ENCODE measurements at places on chromosomes 4 and X. TPM values are rescaled to one million over a fixed set of nuclear protein-coding genes. Genes with fewer than 3 reads are reported as not detected.

The LUZP4 gene
- not detected for total RNA-seq

The AGTR2 gene
- not detected for total RNA-seq

The BTK gene
- 1.3 TPM for total RNA-seq

The MAGEB10 gene
- not detected for total RNA-seq

The SLIT2 gene
- 0.63 TPM for total RNA-seq

The RAB41 gene
- not detected for total RNA-seq

- DNase-seq = no peak
Measured at GRCh38 chr4:25131926-25132325, 28.3 kb downstream of the SEPSECS start.

DNA sequence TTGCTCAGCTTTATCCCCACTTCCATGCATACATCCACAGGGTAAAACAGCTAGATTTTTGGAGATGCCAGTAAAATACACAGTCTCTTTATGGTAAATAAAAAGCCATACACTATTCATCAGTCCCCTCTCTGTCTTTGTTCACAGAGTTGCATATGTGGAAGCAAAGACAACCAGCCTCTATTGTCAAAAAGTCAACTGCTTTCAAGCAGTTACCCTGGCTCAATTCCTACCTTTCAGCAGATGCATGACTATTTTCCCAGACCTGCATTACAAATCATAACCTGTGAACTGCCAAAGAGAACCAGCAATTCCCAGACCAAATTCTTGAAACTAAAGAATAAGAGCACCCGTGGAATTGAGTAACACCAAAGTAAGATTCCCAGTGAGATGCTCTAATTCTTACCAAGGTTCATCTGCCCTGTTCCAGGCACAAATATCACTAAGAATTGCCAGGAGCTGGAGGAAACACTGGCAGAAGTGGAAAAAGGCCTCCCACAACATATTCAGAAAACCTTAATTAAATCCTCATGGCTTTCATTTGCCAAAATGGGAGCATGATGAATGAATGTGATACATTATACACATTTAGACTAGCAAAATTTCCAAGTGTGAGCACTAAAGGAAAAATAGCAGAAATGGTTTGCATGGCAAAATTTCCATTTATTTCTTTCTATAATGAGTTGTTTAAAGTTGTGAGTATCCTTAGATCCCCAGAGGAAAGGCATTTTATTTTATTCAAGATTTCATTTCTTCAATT is 391.2 kb upstream of the ADGRL3 start:
- no peak for DNase-seq

- no peak for DNase-seq
Measured at GRCh38 chr4:126973201-126973600, 659.6 kb upstream of the INTU start.

DNA sequence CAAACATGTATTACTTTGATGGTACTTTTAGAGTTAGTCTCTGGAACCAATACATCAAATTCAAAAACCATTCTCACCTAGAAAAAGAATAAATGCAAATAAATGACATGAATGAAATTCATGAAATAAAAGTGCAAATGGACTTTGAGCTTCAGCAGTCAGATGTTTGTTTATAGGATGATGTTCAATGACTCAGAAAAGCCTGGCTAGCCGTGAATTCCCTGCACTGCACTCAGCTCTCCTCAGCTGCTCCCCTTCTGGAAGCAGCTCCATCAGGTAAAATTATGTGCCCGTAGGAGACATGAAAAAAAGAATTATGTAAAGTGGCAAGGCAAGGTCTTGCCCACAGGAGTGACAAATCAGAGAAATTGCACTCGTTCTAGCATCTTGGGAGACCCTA is 390.6 kb downstream of the GPM6A start:
- DNase-seq = no peak

GRCh38 chr4:81030061-81030980 is at the start of gene BMP3:
BMP3 (plus strand) TSS chr4:81030708; CDS start chr4:81031285, 577 bp downstream.
- DNase-seq = no peak

DNA sequence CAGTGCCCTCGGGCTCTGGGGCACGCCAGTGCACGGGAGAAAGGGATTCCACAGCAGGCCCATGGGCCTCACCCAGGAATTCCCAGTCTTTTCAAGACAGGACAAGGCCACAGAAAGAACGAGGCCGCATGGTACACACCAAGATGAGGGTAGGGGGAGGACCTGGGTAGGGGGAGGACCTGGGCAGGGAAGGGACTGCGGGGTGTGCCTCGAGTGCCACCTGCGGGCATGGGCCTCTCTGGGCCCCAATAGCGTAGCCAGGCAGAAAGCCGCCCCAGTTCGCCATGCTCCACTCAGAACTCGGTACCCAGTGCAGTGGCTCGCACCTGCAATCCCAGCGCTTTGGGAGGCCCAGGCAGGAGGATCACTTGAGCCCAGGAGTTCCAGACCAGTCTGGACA is 14.0 kb upstream of the DUSP9 start:
- DNase-seq = no peak

- DNase-seq = no peak
Measured at GRCh38 chr4:108850219-108850649, 87.4 kb upstream of the ETNPPL start.

GRCh38 chr4:92455951-92456350 is 152.2 kb downstream of the GRID2 start:
- no peak for DNase-seq

DNA sequence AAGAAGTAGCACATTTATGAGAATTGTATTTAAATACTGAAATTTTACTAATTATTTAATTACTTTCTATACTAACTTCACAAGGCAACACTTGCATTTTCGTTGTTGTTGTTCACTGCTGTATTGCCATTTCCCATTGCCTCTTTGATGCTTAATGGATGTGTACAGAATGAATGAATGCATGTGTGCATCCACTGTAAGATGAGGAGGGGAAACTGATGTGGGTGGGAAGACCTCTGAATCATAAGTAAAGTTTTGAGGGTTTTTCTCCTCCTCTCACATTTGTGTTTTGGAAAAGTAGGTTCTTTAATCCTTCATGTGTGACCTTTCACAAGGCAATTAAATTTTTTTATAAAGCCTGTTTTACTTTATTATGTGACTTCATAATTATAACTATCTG is 46.8 kb downstream of the PDLIM5 start:
- no peak for DNase-seq

DNA sequence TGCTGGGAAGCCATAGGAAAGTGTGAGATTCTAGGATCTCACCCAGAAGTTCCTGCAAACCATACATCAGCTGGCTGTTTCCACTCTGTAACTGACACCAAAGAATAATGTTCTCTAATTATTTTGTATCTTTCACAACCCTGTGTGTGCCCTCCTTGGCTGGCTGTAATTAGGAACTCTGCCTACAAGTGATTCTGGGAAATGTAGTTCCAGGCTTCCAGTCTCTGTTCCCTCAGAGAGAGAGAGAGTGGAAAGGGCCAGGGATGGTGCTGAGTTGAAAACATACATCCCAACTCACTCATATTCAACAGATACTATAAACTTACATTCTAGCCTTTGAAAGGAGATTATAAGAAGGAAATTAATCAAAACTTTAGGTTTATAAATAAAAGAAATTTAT is 57.5 kb upstream of the C1QTNF7 start:
- no peak for DNase-seq

DNA sequence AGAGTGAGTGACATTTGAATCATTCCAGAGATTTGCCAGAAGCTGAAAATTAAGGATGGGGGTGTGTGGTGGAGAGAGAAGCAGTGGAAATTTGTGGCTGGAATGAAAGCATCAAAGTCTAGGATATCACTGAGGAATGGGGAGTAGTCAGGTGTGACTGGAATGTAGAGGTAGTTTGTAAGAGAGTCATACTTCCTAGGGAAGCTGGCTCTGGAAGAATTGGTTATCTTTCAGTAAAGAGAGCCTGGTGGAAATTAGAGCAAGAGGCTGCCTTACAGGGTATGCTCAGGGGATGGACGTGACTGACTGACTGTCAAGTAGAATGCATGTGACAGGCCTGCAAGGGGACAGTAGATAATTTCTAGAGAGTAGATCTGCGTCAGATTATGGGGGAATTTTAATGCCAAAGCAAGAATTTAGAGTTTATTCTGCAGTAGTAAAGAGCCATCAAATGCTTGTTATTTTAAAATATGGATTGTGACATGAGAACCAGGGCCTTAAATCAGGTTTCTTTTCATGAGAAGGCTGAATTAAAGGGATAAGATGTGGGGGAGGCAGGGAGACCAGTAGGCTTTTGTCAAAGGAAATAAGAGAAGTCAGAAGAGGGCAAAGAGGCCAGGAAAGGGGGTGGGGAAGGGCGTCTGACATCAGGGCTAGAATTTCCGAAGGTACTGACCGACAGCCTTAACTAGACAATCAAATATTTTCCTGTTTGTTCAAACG is 109.9 kb downstream of the AFF1 start:
- no peak for DNase-seq

DNA sequence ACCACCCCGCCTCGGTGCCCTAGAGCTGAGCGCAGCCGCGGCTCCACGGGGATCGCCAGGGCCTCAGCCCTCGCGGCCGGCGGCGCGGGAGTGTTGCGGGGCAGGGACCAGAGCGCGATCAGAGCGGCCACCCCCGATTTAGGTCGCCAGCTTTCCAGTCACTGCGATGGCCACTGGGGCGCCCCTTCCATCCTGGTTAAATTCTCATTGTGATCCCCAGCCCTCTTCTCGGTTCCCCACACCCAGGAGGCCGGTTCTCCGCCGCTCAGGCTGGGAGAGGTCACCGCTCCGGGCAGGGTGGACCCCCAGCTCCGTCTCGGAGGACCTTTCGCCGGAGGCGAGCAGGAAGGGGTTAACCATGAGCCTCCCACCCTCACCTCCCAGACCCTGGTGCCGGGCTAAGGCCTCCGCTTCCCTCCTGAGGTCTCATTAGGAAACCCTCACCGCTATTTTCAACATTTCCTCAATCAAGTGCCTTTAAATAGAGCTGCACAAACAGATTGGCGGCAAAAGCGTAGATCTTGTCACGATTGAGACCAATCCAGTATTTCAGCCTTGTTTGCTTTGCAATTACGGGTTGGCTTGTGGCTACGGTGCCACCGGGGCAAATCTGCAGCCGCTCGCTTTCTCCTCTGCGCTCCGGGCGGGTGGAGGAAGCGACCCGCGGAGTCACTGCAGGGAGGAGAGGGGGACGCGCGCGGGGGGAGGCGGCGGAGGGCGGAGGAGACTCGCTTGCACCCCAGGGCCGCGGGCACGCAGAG is 8.3 kb upstream of the HAND2 start:
- no peak for DNase-seq

GRCh38 chr4:46993075-46994006 is at the start of gene GABRA4:
GABRA4 (minus strand) TSS chr4:46993581; CDS start chr4:46993424, 157 bp downstream.
- no peak for DNase-seq

- DNase-seq = no peak
Measured at GRCh38 chrX:140944710-140945109, 57.7 kb upstream of the SPANXB1 start.

GRCh38 chr4:124188595-124188994 is 523.9 kb downstream of the ANKRD50 start:
- DNase-seq = no peak

GRCh38 chrX:22345884-22346283 is 73.2 kb downstream of the CBLL2 start:
- no peak for DNase-seq

GRCh38 chr4:68831642-68832041 is 15.8 kb downstream of the UGT2B10 start:
- DNase-seq = no peak

- DNase-seq = no peak
Measured at GRCh38 chr4:106114270-106114669, 201.7 kb downstream of the TBCK start.

DNA sequence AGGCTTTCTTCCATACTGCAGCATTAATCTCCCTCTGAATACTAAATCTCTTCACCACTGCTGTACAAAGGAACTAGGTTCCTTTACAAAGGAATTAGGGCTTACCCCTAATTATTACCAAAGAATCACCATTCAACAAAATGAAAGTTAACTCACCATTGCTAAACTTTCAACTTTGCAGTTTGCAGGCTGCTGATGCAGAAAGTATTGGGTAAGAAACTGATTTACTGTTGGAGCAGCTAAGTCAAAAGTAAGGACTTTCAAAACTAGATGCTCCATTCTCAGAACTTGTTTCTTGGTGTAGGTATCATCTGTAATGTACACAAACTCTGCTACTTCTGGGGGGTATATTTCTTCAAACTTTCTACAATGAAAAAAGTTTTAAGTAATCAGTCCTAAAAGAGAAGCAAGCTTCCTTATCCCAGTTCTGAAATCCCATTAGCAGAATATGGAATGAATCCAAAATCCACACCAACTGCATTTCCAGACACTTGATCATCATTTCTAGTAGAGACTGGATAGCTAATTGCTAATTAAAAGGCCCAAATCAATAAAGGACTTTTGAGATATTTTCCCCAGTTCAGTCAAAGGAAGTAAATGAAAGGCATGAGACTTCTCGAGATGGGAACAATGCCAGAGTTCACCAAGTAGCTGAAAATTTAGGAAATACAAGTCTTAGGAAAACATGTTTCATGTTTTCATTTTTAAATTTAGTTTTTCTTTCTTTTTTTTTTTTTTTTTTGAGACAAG is 4.3 kb downstream of the CCNA2 start:
- DNase-seq = no peak

GRCh38 chrX:14420841-14421240 is 108.5 kb upstream of the GLRA2 start:
- no peak for DNase-seq

DNA sequence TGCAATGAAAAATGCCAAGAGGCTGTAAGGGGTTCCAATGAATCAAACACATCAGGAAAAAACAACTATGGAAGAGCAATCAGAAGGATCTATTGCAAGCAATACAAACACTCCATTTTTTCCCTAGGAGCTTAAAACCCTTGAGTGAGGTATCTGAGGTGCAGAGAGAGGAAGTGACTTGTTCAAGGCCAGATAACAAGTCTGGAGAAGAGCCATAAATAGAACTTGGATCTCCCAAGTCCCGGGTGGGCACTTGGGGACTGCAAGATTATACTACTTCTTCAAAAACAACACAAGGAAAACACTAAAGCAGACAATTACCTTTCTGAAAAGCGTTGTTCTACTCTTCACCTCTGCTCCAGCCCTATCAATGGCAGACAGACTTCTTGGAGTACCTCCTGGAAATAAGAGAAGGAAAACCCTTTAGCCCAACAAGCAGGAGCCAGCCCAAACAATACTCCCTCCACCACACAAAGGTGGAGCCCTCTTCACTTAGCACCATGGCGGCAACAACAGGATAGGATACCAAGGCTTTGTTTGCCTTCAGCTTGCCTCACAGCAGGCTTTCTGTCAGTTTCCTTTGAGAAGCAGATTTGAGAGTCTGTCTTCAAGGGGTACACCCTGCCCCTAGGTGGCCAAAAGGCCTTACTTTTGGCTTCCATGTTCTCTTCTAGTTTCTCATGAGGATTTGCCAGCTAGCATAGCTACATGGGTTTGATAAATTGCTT is 26.0 kb downstream of the AIFM1 start:
- no peak for DNase-seq

- DNase-seq = peak; percentile 66
Measured at GRCh38 chr4:107825072-107825824, 516 bp downstream of the SGMS2 start.

Data from left lobe of liver (tissue), 2 donors.